Uterus (tissue), 4 donors: ENCODE measurements at places on chromosomes 2 and 18.

DNA sequence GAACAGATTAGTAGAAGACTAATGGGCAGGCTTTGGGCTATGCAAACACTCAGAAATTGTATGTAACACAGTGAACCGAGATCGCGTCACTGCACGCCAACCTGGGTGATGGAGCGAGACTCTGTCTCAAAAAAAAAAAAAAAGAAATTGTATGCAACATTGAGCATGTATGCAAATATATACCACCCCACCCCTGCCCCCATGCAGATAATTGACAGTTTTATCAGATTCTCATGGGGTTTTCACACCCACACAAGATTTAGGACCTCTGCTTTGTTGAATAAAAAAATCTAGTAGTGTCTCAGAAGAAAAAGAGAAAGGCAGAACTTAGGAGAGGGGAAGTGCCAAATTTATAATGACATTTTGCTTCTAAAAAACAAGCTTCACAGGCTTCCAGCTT is 131.6 kb upstream of the FN1 start:
- DNase-seq = no peak

GRCh38 chr18:10142056-10142455 is 228.2 kb downstream of the VAPA start:
- DNase-seq = no peak

- DNase-seq = no peak
Observed at GRCh38 chr2:160110674-160111239, 48.3 kb upstream of the PLA2R1 start.

GRCh38 chr2:16020389-16021008 is 80.1 kb downstream of the MYCN start:
- DNase-seq = no peak

- peak; percentile 47 for DNase-seq
Observed at GRCh38 chr2:45823723-45824206, 172.3 kb downstream of the PRKCE start.

DNA sequence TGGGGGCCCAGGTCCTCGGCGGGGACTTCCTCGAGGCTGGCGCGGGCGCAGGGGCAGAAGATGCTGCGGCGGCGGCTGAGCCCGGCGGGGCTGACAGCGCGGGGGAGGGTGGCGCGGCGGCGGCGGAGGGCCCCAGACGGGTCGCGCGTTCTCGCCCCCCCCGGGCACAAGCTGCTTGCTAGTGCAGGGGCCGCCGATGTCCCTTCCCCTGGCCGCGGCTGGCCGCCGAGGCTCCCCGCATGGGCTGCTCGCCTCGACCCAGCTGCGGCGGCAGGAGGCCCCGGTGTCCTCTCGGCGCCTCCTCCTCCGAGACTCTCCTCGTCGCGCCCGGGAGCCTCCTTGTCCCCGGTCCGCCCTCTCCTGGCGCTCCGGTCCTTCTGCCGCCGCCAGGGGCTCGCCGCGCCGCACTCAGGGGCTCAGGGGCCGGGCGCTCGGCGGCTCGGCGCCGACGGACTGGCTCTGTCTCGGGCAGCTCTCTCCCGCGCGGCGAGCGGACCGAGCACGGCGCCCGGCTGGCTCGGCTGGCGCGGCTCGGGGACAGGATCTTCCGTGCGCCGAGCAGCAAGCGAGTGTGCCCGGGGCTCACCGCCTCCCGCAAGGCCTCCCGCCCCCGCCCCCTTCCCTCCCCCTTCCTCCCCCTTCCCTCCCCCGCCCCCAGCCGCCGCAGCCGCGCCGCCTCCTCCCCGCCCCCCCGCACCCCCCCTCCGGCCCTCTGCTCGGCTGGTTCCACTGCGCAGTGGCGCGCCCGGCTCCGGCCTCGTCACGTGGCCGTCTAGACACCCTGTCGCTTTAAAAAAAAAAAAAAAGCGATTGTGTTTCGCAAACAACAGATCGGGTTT is 902 bp upstream of the SMAD7 start:
- DNase-seq = peak; percentile 89

GRCh38 chr2:215621381-215621780 is 185.5 kb upstream of the FN1 start:
- DNase-seq = no peak

- DNase-seq = no peak
Observed at GRCh38 chr2:156702541-156702940, 266.4 kb downstream of the GPD2 start.

DNA sequence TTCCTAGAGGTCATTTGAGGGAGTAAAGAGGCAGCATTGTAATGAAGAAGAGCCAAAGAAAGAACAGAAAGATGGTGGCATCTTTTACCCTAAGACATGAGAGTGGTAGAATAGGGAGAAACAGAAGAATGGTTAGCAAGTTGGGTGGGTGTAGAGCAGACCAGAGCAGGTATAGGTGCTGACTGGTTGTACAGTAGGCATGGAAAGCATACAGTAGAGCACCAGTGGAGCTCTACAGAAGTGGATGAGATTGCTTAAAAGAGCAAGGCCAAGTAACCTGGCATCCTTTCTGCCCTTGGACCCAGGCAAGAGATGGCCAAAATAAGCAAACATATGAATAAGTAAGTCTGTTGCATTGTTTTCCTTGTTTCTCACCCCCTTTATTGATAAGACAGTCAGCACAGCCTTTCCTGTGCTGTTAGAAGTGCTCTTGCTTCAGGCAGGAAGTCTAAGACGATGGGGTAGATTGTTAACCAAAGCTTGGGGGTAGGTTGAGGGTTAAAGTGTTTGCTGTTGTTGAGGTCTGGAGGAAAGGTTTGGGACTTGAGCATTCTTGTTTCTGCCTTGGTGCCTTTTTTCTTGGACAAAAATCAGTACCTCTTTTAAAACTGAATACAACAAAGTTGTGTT is 76.9 kb downstream of the DIS3L2 start:
- no peak for DNase-seq

DNA sequence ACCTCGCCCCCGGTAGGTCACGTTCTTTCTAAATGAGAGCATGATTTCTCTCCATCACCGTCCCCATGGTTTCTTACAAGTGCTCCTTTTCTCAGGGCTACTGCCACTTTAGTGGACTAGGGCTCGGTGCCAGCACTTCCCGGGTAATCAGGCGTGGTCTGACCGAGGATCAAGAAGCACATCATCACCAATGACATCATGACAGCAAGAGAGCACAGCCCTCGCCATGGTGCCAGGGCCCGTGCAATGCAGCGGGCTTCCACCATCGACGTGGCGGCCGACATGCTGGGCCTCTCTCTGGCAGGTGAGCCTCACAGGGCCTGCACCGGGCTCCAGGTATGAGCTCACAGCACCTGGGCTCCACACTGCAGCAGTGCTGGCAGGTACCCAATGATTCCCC is 75.2 kb downstream of the INPP4A start:
- no peak for DNase-seq

- no peak for DNase-seq
Observed at GRCh38 chr18:23330423-23330822, 122.7 kb upstream of the RIOK3 start.

DNA sequence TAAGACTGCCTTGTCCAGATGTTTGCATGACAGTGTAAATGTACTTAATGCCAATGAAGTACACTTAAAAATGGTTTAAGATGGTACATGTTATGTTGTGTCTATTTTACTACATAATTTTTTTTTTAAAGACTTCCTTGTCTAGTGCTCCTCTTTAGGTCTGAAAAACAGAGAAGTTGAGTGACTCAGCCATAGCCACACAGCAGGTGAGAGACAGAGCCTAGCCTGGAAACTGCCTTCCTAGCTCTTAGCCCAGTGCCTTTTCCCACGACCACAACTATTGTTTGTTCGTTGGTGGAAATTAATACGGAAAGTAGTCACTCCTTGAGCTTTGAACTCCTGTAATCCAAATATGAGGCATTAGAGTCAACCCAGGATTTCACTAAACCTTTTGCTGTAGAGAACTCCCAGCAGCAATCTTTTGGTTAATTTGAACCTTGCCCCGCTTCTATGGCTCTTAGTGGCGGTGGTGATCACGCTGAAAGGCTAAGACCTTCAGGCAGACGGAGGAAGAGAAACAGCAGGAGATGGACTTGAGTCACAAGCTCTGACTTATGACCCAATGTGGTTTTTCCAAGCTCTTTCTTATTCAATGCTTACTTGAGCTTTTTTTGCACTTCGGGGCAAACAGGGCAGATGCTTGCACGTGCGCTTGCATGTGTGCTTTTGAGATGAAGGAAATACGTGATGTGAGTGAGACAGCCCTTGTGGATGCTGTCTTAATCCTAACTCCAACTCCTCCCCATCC is 21.2 kb downstream of the TRIB2 start:
- DNase-seq = no peak

- DNase-seq = no peak
Observed at GRCh38 chr2:42713920-42714319, 50.0 kb downstream of the OXER1 start.

- DNase-seq = no peak
Observed at GRCh38 chr2:67321588-67321903, 75.6 kb upstream of the ETAA1 start.

GRCh38 chr2:204364860-204365535 is 180.3 kb upstream of the PARD3B start:
- no peak for DNase-seq

DNA sequence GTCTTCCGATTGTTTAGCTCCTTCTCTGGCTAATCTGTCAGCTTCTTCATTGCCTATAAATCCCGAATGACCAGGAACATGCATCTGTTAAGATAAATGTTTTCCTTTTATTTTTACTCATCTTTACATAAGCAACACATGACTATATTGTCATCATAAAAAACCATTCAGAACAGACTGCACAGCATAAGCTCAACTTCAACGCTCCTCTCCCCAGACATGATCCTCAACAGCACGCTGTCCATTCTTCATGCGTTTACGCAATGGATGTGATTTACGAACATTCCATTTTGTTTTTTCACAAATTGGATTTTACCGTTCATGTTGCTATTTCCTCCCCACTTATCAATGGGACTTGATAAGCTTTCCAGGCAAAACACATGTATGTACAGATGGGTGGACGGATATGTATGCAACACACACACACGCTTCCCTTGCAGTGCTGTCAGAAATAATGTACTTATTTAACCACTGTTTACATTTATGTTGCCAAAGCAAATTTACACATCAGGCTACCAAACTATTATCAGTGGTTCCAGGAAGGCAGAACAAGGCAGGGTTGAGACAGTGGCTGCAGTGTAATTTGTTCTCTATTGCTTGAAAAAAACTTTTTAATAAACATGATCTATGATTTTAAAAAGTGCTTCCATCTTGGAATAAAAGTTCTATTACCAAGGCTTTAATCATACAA is 12.2 kb downstream of the RNASEH1 start:
- DNase-seq = no peak

GRCh38 chr2:206085742-206086445 is at the start of gene INO80D:
Gene INO80D, minus strand, starts transcription at chr2:206086174. Its CDS starts 23,158 bp downstream, at chr2:206063016.
- peak; percentile 77 for DNase-seq

- no peak for DNase-seq
Observed at GRCh38 chr18:24627644-24628315, 167.3 kb downstream of the HRH4 start.

DNA sequence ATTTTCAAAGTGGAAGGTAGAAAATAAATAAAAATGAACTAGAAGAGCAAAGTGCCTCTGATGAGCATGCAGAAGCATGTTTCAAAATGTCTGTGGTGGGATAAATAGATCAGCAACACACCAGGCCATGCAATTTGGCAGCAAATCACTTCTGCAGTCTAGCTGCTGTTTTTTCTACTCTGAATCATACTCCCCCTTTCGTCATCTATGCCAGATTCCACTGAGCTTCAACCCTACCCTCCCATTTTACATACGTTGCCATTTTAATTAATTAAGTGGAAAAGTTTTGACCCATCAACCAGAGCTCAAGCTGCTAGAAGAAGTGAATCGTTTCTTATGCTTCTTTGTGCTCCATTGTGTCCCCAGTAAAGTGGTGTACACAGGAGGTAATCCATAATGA is 79.3 kb downstream of the NRXN1 start:
- DNase-seq = no peak

DNA sequence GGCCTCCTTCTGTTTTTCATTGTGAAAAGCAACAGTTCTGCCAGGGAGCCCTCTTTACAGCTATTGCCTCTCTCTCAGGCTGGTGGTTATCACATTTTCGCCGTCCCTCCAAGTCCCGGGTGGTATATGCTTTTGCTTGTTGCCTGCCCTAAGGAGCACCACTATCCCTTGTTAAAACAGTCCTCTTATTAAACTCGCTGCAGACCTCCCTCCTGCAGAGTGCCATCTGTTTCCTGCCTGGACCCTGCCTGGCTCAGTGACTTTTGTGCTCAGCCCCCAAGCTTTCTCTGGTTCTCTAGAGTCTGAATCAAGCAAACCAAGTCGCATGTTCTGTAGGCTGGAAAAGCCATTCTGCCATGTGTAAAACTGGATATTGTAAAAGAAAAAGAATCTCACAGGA is 72.1 kb upstream of the FHL2 start:
- DNase-seq = no peak

- no peak for DNase-seq
Observed at GRCh38 chr2:25894135-25894830, 16.0 kb upstream of the ASXL2 start.

DNA sequence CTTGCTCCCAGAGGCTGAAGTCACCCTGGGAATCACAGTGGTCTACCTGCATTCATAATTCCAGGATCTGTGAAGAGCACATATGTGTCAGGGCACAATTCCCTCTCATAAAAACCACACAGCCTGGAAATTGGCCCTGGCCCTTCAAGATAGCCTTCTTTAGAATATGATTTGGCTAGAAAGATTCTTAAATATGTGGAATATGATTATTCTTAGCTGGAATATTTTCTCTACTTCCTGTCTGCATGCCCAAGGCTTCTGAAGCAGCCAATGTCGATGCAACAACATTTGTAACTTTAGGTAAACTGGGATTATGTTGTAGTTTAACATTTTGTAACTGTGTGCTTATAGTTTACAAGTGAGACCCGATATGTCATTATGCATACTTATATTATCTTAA is 24.2 kb downstream of the ICOS start:
- DNase-seq = no peak

- DNase-seq = no peak
Observed at GRCh38 chr2:101199251-101199791, 48.1 kb upstream of the TBC1D8 start.

DNA sequence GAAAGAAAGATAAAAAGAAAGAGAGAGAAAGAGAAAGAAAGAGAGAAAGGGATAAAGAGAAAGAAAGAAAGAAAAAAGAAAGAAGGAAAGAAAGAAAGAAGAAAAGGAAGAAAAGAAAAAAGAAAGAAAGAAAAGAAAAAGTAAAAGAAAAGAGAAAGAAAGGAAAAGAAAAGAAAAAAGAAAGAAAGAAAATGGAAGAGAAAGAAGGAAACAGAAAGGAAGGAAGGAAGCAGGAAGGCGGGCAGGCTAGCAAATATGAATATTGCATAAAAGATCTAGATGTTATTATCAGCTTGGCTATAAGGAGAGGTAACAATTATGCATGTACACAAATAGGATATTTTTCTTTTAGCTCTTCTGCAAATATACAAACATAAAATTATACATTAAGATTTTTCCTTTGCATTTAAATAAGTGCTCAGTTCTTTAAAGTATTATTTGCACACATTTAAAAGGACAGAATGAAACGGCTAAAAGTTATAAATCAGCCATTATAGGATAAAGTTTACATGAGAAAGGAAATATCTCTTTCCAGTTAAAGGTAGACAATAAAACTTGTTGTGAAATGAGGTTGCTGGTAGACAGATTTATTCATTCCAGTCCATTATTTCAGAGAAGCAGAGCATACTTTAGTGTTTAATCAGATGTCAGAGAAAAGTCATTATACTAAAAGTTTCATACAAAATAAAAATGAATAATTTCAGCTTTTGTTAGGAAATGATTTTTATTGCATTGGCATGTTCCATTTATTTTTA is 511.4 kb downstream of the KCNJ3 start:
- no peak for DNase-seq

- no peak for DNase-seq
Observed at GRCh38 chr2:74864728-74865722, 31.1 kb downstream of the HK2 start.

GRCh38 chr2:134397146-134397896 is 143.4 kb downstream of the MGAT5 start:
- DNase-seq = no peak

GRCh38 chr2:120014226-120014980 is 1.5 kb downstream of the EPB41L5 start:
- no peak for DNase-seq
